ENCODE measurements at places on chromosomes 5 and 9. TPM values are rescaled to one million over a fixed set of nuclear protein-coding genes. Genes with fewer than 3 reads are reported as not detected.

Gene OTULINL
- total RNA-seq: 6.4 TPM

Gene NSG2
- not detected for total RNA-seq

Gene ZNF658
- total RNA-seq: 2.2 TPM

Gene KIF4B
- total RNA-seq: not detected

Gene SVEP1
- total RNA-seq: 53.6 TPM

Gene LECT2
- total RNA-seq: not detected

Gene TAL2
- total RNA-seq: not detected

Gene ADCY2
- 5.0 TPM for total RNA-seq

Gene NR5A1
- total RNA-seq: not detected

- no peaks in the 10 kb centered on the region for H3K4me1 ChIP-seq
- H3K4me3 ChIP-seq: no peak overlapping the region
- DNase-seq: no peak
These were observed 20.4 kb downstream of the GNPDA1 start for GRCh38 chr5:141992349-141992963.

DNA sequence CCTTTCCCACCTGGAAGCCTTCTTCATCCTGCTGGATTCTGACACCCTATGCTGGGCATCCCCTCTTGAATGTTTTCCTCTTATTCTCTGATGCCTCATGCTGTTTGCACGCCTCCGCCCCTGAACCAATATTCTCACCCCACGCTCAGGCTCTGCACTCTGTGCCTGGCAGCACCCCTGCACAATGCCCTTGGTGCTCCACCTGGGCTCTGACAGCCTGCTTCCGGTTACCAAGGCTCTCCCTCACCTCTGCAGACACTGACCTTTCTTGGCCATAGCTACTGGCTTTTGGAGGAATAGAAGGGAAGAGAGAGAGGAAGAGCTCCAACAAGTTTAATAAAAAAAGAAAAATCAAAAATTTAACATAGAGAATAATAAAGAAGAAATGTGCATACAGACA, 108.7 kb upstream of the SHB start:
- H3K4me1 ChIP-seq: no peaks in the 10 kb centered on the region
- no peak for DNase-seq
- H3K4me3 ChIP-seq: no peak overlapping the region
- H3K36me3 ChIP-seq: no peaks in the 10 kb centered on the region
- no peak overlapping the region for H3K27ac ChIP-seq

GRCh38 chr9:109411798-109412352, 86.2 kb downstream of the PTPN3 start:
- no peak overlapping the region for H3K4me3 ChIP-seq
- DNase-seq: no peak
- peaks cover 32% of the 10 kb centered on the region for H3K36me3 ChIP-seq
- H3K27ac ChIP-seq: no peak overlapping the region
- H3K4me1 ChIP-seq: no peaks in the 10 kb centered on the region
- no peaks in the 10 kb centered on the region for H3K27me3 ChIP-seq

DNA sequence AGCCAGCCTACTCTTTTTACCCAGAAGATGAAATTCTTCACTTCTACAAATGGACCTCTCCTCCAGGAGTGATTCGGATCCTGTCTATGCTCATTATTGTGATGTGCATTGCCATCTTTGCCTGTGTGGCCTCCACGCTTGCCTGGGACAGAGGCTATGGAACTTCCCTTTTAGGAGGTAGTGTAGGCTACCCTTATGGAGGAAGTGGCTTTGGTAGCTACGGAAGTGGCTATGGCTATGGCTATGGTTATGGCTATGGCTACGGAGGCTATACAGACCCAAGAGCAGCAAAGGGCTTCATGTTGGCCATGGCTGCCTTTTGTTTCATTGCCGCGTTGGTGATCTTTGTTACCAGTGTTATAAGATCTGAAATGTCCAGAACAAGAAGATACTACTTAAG, 16.6 kb downstream of the OCLN start:
- H3K27me3 ChIP-seq: no peaks in the 10 kb centered on the region
- no peak overlapping the region for H3K27ac ChIP-seq
- H3K36me3 ChIP-seq: no peaks in the 10 kb centered on the region
- DNase-seq: no peak

- no peak for DNase-seq
- peak overlapping the region; percentile 65 for H3K4me3 ChIP-seq
- H3K36me3 ChIP-seq: peaks cover 11% of the 10 kb centered on the region
- peaks cover 4% of the 10 kb centered on the region for H3K4me1 ChIP-seq
- H3K27me3 ChIP-seq: no peaks in the 10 kb centered on the region
These were observed 47.4 kb upstream of the FAM120AOS start for GRCh38 chr9:93500571-93501298.

GRCh38 chr5:555058-555623, 30.9 kb upstream of the SLC9A3 start:
- H3K4me1 ChIP-seq: no peaks in the 10 kb centered on the region
- H3K36me3 ChIP-seq: no peaks in the 10 kb centered on the region
- H3K4me3 ChIP-seq: no peak overlapping the region
- no peak for DNase-seq
- no peak overlapping the region for H3K27ac ChIP-seq
- no peaks in the 10 kb centered on the region for H3K27me3 ChIP-seq

DNA sequence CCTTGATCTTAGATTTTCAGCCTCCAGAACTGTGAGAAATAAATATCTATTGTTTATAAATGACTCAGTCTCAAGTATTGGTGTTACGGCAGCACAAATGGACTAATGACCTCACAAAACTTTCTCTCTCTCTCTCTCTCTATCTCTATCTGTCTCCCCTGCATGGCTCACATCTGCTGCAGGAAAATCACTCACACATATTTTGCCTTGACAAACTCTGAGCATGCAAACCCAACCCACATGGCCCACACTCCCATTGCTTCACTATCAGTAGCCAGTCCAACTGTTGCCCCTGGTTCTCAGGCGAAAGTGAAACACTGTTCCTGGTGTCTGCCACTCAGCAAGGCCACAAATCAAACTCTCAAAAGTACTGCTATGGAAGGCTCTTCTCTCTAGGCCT, 66.4 kb upstream of the PIK3R1 start:
- H3K27me3 ChIP-seq: no peaks in the 10 kb centered on the region
- no peak for DNase-seq
- no peaks in the 10 kb centered on the region for H3K36me3 ChIP-seq
- no peak overlapping the region for H3K27ac ChIP-seq

- no peaks in the 10 kb centered on the region for H3K36me3 ChIP-seq
- DNase-seq: no peak
- H3K27me3 ChIP-seq: no peaks in the 10 kb centered on the region
- H3K4me3 ChIP-seq: no peak overlapping the region
These were observed 801.5 kb upstream of the DMAC1 start for GRCh38 chr9:8600914-8601680.

DNA sequence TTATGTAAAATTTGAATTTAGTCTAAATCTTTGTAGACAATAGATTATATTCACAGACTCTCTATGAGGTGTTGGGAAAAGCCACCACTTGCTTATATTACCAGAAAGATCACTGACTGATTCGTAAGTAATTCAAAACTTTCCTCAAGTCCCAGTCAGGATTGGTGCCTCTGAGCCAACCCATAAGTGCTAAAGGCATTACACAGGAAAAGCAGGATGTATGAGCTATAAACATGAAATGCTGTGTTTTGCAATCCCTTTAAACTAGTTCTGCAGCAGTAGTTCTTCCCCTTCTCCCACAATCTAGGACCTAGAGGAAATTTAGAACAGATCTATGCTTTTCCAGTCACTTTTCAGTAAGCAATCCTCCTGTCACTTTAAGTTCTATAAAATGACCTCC, 48.0 kb downstream of the SHLD3 start:
- H3K27me3 ChIP-seq: no peaks in the 10 kb centered on the region
- H3K36me3 ChIP-seq: peaks cover 9% of the 10 kb centered on the region
- no peak overlapping the region for H3K27ac ChIP-seq
- DNase-seq: no peak

DNA sequence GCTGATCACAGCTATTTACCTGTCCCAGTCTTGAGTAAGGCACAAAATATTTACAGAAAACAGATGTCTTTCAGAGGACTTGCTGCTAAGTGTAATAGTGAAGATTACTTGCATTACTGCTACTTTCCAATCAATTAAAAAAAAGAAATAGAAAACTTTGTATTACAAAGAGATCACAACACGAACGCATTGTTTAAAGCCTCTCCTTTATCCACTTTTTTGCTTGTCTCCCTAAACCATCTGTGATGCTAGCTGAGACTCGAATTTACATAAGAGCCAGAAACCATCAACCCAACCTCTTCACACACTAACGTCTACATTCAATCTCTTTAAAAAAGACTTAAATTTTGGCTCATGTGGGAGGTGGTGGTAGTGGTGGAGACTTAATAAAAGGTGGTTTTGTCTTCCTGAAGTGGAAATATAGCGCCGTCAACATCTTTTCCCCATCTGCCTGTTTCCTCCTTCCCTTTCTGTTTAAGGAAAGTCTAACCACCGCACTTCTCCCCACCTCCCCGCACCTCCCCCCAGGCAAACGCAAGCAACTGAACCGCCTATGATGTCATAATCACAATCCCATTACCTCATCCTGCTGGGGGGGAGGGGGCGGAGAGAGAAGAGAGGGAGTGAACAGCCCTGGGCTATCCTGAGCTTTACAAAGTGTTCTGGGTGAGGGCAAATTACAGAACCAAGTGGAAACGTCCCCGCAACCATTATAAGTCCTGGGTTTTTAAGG, 948 bp upstream of the FAM53C start:
- peak overlapping the region; percentile 89 for H3K4me3 ChIP-seq
- DNase-seq: peak; percentile 73
- peak overlapping the region; percentile 88 for H3K27ac ChIP-seq
- H3K27me3 ChIP-seq: no peaks in the 10 kb centered on the region

- no peaks in the 10 kb centered on the region for H3K4me1 ChIP-seq
- no peak overlapping the region for H3K27ac ChIP-seq
- H3K27me3 ChIP-seq: no peaks in the 10 kb centered on the region
- H3K36me3 ChIP-seq: no peaks in the 10 kb centered on the region
- H3K4me3 ChIP-seq: no peak overlapping the region
- no peak for DNase-seq
These were observed 37.2 kb upstream of the F2RL2 start for GRCh38 chr5:76660360-76660759.

GRCh38 chr9:137604345-137605086, 970 bp upstream of the ARRDC1 start:
- no peaks in the 10 kb centered on the region for H3K36me3 ChIP-seq
- no peak for DNase-seq
- no peaks in the 10 kb centered on the region for H3K27me3 ChIP-seq

GRCh38 chr9:36823466-36823865, 210.6 kb downstream of the PAX5 start:
- H3K36me3 ChIP-seq: no peaks in the 10 kb centered on the region
- H3K4me1 ChIP-seq: peaks cover 5% of the 10 kb centered on the region
- no peak overlapping the region for H3K4me3 ChIP-seq
- H3K27me3 ChIP-seq: no peaks in the 10 kb centered on the region
- no peak overlapping the region for H3K27ac ChIP-seq

DNA sequence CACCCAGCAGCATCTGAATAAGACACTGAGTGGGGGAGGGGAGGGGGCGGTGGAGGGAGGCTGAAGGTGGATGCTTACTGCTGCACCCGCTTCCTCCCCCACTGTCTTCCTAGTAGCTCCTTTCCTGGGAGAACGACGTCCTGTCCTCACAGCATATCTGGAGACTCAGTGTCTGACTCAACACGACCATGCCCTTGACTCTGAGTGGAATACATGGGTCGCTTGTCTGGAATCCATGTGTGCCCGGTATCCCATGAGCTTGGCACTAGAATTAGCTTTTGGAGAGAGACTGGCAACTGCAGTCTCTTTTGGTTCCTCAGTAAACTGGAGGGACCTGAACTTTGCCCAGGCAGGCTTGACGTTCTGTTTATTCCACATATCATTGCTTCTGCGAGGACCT, 125.4 kb upstream of the FAM120A start:
- no peak for DNase-seq
- no peak overlapping the region for H3K27ac ChIP-seq
- H3K27me3 ChIP-seq: no peaks in the 10 kb centered on the region
- H3K36me3 ChIP-seq: no peaks in the 10 kb centered on the region

DNA sequence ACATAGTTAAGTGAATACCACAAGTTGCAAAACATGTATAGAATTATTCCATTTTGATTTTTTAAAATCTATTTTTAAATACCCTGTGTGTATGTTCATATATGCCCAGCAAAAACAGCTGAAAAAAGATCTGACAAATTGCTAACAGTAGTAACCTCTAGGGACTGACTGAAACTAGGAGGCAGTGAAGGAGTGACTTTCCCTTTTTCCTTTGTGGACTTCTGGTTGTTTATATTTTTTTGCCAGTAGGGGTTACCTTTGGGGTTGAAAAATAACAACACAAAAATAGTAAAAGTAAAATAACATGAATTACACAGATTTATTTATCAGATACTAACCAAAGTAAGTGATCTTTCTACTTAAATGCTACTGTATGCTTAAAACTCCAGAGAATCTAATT, 2.9 kb downstream of the MEGF9 start:
- peaks cover 50% of the 10 kb centered on the region for H3K4me1 ChIP-seq
- no peak overlapping the region for H3K27ac ChIP-seq
- H3K27me3 ChIP-seq: no peaks in the 10 kb centered on the region
- no peak for DNase-seq
- no peak overlapping the region for H3K4me3 ChIP-seq

- peak overlapping the region; percentile 9 for H3K27ac ChIP-seq
- H3K4me1 ChIP-seq: no peaks in the 10 kb centered on the region
- no peaks in the 10 kb centered on the region for H3K36me3 ChIP-seq
- DNase-seq: no peak
These were observed 124.7 kb downstream of the TLE1 start for GRCh38 chr9:81564632-81565031.

- H3K4me3 ChIP-seq: no peak overlapping the region
- H3K27ac ChIP-seq: peak overlapping the region; percentile 38
- no peaks in the 10 kb centered on the region for H3K36me3 ChIP-seq
- H3K4me1 ChIP-seq: peaks cover 12% of the 10 kb centered on the region
- H3K27me3 ChIP-seq: no peaks in the 10 kb centered on the region
These were observed 24.8 kb downstream of the CCNJL start for GRCh38 chr5:160287378-160288051.

Measured in thoracic aorta (tissue), 2 donors.